Gastroesophageal sphincter (tissue), 4 donors: ENCODE measurements at places on chromosomes 5 and 9. TPM values are rescaled to one million over a fixed set of nuclear protein-coding genes. Genes with fewer than 3 reads are reported as not detected.

DNA sequence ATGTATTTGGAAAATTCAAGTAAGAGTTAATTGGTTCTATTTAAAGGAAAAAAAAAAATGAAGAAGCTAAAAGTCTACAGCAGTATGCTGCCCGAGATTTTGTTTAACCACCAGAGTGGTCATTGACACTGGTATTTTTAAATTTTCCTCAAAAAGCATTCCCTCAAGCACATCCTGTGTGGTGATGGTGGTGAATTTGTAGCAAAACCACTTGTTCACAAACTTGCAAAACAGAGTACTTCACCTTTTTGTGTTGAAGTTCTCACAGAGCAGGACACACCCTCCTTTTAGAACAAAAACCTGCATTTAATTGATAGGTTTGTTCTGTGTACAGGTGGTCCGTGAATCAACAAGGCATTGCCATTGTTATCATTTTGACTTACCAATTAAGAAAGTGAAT is 374.2 kb downstream of the EFNA5 start:
- no peak for ATAC-seq

DNA sequence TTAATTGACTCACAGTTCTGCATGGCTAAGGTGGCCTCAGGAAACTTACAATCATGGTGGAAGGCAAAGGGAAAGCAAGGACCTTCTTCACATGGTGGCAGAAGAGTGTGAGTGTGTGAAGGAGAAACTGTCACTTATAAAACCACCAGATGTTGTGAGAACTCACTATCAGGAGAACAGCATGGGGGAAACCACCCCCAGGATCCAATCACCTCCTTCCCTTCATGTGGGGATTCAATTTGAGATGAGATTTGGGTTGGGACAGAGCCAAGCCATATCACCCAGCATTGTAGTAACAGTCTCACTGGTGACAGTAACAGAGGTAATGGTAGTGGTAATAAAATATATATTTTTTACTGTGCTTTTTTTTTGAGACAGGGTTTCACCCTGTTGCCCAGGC is 18.1 kb downstream of the ZBTB5 start:
- ATAC-seq, result no peak

PPP3R2 gene
- total RNA-seq, result not detected

- ATAC-seq, result no peak
Measured at GRCh38 chr9:23596913-23597634, 229.0 kb downstream of the ELAVL2 start.

GRCh38 chr5:96297290-96297689 is 135.8 kb downstream of the PCSK1 start:
- peak; percentile 66 for ATAC-seq

GRCh38 chr5:179146277-179146676 is 86.1 kb downstream of the ZNF354C start:
- ATAC-seq, result no peak

AJM1 gene
- 2.5 TPM for total RNA-seq

TMEM252 gene
- 0.67 TPM for total RNA-seq

OLFML2A gene
- 21.7 TPM for total RNA-seq

DNA sequence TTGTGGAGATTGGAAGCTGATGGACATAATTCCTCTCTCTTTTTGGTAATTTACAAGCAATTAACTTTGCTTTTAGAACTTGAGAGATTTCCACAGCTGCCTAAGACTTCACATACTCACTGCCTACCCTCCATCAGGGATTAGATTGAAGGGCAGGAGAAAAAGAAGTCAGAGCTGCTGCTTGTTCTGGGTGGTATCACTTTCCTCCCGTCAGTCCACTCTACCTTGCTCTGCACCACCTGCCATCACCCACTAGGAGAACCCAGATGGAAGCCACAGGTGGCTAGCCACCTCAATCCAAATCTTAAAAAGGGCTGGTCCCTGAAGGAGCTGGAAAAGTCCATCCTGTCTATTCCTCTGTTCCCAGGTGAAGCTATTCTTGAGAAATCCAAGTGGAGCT is 10.5 kb downstream of the IRF1 start:
- ATAC-seq, result no peak
